ENCODE measurements at places on chromosomes 1 and 21.

DNA sequence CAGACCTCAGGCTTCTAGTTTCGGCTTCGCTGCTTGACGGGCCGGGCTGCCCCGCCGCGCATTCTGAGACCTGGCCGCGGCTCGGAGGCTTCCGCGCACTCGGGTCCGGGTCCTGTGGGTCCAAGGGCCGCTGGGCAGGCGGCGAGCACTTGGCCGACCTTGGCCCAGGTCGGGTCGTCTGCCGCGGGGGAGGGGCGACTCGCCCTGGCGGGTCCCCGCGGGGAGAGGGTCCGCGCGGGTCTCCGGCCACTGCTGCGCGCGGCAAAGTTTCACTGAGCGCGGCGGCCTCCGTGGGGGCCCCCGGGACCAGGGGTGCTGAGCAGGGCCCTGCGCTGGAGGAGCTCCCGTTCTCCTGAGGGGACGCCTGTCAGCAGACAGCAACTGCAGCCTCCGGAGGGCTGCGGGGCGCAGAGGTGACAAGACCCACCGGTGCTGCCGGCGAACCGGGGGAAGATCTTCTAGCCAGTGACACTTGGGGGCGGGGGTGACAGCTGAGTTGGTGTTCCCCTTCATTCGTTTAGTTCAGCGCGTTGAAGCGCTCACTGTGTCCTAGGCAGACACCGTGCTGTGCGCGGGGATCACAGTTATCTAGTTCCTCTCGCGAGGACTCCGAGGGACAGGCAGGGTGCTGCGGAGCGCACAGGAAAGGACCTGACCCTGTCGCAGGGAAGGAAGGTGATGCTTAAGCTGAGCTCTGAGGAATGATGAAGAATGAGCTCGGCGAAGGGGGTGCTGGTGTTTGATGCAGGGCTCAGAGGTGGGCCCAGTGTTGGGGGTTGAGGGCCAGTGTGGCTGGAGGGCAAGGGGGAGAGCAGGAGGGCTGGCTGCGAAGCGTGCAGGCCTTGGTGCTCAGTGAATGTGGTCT, 725 bp downstream of the MTFR1L start:
- peak; percentile 81 for DNase-seq

- DNase-seq: no peak
Measured at GRCh38 chr1:118148034-118148433, 37.0 kb downstream of the SPAG17 start.

DNA sequence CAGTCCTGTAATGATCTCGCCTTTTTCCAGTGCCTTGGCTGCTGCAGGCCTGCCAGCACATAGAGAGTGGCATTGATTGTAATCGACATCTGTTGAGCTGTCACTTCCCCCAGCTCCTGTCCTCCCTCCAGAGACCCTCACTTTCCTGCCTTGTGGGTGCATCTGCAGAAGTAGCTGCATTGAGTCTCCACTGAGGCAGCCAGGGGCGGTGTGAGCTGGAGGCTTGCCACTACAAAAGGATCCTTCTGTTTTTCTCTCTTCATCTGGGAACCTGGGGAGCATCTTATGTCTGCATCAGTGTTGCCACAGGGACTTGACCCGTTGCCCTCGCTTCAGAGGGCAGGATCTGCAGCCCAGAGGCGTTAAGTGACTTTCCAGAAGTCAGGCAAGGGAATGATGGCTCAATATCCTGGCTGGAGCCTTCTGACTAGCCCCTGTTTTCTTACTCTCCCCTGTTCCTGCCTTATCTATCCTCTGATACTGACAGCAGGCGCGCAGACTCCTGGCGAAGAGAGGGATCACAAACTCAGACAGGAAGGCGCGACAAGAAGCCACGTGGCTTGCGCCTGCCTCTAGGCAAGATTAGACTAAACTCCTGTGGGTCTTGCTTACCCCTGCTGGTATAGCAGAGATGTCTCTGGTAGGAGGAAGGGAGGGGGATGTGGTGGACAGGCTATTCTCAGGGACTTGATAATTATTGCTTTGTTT, 13.3 kb upstream of the FMOD start:
- no peak for DNase-seq

GRCh38 chr1:161784968-161785367, 18.8 kb downstream of the ATF6 start:
- DNase-seq: no peak

DNA sequence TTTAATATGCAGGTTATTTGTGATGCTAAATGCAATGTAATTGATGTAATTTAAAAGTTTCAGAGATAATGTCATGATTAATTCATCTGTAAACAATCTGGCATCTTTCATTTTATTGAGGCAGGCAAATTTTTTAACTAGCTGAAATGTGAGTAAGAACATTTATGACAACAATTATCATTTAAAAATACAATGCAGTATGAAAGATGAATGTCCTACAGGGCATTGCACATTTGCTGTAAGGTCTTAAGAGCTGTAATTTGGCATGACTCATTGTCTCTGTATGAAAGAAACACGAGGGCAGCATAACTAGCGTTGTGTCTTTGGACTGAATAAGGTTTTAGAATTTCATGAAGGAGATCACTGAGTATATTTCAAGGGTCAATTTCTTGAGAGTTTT, 642.8 kb downstream of the PLA2G4A start:
- DNase-seq: no peak

DNA sequence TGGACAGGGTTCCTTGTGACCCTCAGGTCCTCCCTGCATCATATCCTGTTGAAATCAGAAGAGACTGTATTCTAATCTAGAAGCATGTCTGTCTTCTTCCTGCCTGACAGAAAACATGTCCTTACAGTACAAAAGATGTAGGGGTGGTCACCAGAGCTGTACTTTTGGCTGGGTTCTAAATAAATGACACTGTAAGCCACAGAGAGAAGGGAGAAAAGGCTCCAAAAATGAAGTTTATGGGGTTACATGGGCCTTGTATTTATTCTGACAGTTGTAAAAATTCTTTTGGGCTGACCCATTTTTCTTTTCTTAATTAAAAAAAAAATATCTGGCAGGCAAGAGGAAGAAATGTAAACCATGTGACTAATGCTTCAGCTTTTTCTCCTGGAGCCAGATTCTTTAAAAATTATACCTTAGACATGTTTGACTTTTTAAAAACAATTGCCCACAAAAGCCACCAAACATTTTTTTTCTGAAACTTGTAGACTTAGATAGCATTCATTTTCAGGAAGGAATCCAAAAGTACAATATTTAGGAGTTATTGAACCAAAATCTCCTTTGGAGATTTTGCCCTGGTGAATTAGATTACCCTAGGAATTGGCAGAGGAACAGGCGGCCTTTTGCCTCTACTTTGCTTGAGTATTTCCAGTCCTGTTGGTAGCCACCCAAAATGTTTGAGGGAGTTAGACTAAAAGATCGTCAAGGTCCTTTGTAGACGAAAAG, 17.1 kb downstream of the RGL1 start:
- no peak for DNase-seq

DNA sequence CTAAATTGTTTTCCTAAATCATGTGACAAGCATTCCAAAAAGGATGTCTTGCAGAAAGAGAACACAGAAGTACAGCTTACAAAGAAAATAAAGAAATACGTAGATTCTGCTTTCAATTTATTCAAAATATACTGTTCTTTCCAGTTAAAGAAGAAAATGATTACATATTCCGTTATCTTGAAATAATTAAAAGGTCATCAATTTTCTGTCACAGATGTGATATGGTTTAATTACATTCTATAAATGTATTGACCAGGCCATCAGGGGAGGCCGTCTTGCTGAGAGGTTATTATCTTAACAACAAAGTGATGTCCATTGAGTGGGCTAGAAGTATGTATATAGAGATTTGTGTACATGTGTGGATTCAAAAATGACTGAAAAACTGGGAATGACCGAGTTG, 432.9 kb downstream of the SETD4 start:
- no peak for DNase-seq

DNA sequence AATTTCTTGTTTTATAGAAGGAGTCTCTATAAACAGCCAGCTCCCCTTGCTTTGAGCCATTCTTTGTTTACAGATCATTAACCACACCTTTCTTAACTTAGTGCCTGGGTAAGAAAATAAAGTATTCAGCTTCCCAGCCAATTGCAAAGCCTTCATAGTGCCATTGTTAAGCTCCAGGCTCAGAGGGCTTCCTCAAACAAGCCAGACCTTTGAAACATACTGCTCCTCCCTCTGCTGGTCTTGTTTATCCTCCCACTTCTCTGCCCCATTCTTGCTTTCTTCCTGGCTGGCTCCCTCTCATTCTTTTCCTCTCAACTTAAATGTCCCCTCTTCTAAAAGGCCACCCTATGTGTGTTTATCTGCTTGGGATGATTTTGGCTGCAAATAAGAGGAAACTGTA, 319.4 kb upstream of the ST6GALNAC5 start:
- no peak for DNase-seq

GRCh38 chr1:180912801-180913565, at the start of gene KIAA1614:
TSS of gene KIAA1614 (plus strand) at chr1:180912897. CDS start at chr1:180913244, 347 bp downstream.
- peak; percentile 39 for DNase-seq

- DNase-seq: no peak
Measured at GRCh38 chr1:7418442-7419080, 352.5 kb upstream of the VAMP3 start.

DNA sequence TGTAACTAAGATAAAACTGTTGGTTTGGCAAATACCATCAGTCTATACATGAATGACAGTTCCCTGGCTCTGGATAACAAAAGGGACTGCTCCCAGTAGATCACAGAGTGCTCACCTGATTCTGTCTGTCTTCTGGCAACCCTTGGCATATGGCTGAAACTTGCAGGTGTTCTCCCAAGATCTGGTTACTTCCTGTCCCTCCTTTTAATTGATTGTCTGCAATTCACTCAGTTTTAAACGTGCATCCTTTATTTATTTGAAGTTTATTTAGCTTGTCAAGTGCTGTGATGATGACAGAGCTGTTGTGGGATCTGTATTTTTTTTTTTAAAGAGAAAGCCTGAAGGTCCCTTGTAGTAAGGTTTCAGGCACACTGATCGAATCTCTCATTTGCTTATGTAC, 3.4 kb downstream of the KCNA3 start:
- DNase-seq: no peak

DNA sequence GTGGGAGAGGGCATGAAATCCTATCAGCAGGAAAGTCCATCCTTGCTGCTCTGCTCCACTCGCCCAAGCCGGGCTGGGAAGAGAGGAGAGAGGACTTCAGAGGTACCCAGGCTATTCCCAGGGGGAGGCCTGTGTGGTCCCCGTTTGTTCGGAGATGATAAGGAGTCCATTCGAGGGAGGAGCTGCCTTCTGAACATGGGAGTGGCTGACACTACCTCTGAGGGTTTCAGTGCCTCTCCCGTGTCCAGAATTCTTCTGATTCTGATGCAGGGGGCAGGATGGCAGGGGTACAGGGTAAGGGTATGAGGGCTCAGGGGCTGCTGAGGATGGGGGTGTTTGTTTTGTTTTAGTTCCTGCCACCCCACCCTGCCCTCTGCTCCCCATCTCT, 40.4 kb downstream of the BACE2 start:
- DNase-seq: no peak

- no peak for DNase-seq
Measured at GRCh38 chr1:224789311-224789710, 140.2 kb upstream of the DNAH14 start.

DNA sequence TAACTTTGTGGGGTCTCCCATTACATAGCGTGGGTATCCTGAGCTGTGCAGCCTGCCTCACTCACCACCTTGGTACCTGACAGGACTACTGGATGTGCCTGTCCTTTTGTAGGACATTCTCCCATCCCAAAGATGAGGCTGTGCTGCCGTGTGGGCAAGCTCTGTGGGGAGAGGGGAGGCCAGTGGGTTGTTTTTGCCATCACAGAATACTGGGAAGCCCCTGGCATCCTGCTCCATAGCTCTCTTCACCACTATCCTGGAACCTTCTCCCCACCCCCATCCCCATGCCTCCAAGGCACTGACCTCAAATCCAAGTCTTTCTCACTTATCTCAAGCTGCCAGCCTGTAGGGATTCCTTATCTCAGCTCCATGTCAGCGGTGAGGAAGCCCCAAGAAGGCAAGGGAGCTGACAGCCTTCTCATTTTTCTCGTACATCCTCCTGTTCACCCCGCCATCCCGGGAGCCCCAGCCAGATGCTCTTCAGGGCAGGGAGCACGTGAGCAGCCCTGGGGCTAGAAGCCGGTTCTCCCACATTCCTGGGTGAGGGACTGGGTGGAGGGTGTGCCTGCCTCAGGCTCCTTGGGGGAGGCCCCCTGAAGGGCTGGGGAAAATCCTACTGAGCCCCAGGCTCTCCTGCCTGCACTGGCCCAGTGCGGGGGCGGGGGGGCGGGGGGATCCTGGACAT, 2.4 kb upstream of the ELF3 start:
- no peak for DNase-seq

GRCh38 chr1:153510984-153511410, 24.8 kb downstream of the S100A6 start:
- peak; percentile 83 for DNase-seq

DNA sequence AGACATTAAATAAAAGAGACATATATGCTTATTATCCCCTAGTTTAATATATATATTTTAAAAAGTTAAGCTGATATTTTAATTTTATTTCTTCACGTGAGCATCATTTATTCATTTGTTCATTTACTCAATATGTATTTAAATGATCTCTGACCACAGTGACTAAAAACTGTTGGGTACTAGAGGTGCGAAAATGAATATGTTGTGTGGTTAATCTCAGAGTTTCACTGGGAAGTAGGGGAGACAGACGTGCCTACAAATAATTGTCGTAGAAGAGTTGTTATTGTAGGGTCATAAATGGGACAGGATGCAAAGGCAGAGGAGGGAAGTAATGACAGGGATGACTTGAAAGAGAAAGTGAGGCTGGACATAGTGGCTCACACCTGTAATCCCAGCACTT, 213.0 kb upstream of the CACYBP start:
- DNase-seq: peak; percentile 27

GRCh38 chr21:18518054-18518481, 114.5 kb upstream of the TMPRSS15 start:
- DNase-seq: no peak

DNA sequence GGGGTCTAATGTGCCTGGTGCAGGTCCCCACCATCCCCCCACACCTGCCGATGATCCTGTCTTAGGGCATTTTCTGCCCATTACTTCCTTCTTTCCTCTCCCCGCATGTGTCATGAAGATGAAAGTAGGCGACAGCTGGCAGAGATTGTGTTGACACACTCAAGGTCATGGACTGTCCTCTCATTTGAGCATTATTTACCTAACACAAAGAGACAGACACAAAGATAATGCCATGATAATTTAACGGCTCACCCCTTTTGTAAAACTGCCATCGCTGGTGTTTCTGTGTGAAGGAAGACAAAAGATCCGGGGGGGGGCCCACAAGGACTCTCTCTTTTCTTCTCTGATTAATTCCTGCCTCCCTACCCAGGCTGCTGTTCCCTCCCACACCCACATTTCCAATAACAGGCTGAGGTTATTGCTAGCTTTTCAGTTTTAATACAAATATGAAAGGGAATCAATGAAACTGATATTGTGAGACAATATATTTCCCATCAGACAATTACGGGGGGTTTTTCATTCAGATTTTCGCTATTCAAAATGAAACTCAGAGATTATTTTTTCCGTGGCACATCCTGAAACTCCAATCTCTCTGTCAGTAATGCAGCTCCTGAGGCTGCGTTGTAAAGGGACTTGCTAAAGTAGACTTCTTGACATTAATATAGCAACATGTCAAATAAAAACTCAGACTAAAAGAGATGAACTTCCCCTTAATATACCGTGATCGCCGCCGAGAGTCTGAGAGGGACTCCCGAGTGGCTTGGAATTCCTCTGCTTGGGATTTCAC, 561.1 kb downstream of the NPHP4 start:
- no peak for DNase-seq
